ENCODE measurements at places on chromosomes 12 and 14.
A peak's percentile ranks its signal among the peaks of the same experiment; 100 is the strongest.

DNA sequence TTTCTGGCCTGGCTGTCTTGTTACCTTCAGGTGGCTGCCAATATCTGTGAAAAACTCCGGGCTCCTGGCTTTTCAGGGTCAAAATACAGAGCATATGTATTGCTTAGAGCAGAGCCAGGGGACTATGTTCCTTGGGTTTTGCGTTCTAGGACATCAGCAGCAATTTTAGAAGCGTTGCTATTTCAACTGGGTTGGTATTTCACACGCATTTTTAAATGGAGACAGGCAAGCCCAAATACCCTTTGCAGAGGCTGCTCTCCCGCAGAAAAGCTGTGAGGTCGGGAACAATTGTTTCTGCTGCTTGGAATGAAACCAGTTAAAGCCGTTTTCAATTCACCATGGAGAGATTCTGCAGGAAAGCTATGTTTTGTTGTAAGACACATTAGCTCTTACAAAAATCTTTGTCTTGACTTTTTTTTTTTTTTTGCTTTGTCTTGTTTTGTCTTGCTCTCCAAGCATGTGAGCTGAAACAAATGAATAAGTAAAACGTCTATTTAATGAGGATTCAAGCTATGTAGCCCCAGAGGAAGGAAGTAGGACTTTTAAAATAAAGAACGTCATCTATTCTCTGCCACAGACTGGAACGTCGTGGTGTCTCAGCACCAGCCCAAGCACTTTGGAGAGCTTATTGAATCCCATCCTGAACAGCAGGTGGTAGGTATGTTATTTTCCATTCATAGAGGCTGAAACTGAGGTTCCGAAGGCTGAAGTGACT is 181.0 kb upstream of the TBX3 start:
- DNase-seq = no peak

GRCh38 chr12:52023182-52023975 is 16.6 kb downstream of the TAMALIN start:
- peak; percentile 86 for DNase-seq

DNA sequence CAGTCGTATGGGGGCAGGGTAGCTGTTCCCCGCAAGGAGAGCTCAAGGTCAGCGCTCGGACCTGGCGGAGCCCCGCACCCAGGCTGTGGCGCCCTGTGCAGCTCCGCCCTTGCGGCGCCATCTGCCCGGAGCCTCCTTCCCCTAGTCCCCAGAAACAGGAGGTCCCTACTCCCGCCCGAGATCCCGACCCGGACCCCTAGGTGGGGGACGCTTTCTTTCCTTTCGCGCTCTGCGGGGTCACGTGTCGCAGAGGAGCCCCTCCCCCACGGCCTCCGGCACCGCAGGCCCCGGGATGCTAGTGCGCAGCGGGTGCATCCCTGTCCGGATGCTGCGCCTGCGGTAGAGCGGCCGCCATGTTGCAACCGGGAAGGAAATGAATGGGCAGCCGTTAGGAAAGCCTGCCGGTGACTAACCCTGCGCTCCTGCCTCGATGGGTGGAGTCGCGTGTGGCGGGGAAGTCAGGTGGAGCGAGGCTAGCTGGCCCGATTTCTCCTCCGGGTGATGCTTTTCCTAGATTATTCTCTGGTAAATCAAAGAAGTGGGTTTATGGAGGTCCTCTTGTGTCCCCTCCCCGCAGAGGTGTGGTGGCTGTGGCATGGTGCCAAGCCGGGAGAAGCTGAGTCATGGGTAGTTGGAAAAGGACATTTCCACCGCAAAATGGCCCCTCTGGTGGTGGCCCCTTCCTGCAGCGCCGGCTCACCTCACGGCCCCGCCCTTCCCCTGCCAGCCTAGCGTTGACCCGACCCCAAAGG is 804 bp downstream of the GAPDH start:
- peak; percentile 65 for DNase-seq

DNA sequence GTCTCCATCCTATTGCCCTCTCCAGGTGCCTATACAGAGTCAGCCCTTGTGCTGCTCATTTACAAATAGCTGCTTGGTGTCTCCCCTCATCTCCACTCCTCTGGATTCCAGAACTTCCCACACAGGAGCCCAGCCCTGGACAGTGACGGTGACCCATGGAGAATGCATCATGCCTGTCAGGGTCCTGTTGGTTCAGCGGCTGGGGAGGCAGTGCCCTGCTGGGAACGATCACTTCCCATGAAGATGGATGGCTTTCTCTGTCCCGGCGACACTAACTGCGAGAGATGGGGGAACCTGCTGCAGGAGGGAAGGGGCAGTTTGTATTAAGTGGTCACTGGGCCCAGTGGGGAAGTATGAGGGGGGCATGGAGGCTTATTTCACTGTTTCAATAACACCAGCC is 395.0 kb upstream of the TBX3 start:
- DNase-seq = no peak

GRCh38 chr14:92549859-92550230 is 36.3 kb downstream of the RIN3 start:
- DNase-seq = no peak

GRCh38 chr12:29346769-29347421 is 34.1 kb downstream of the ERGIC2 start:
- DNase-seq = no peak

DNA sequence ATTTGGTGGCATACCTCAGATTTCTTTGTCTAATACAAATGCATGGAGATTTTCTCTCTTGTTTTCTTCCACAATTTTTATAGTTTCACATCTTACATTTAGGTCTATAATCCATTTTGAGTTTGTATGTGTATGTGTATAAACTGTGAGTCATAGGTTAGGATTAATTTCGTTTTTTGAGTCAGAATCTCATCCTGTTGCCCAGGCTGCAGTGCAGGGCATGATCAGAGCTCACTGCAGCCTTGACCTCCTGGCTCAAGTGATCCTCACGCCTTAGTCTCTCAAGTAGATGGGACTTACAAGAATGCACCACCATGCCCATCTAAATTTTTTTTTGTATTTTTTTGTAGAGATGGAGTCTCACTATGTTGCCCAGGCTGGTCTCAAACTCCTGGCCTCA is 71.6 kb downstream of the OTOGL start:
- no peak for DNase-seq

DNA sequence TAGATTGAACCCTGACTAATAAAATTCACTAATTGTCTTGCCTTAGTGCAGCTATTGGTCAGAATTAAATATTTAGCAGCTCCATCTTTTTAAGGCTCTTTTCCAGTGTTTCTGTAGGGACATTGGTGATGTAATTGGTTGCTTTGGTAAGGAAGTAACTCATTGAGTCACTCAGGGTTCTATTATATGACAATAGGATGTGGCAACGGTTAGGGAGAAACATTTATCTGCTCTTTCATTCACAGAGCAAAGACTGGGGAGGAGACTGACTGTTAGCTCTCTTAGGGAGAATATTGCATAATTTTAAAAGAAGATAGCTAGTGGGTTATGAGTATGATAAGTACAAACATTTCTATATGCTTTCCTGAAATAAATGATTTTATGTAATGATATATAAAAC is 616.5 kb downstream of the TRHDE start:
- no peak for DNase-seq

- DNase-seq = no peak
Measured at GRCh38 chr14:81686512-81686911, 152.9 kb upstream of the SEL1L start.

- no peak for DNase-seq
Measured at GRCh38 chr12:3229577-3229976, 152.4 kb downstream of the TSPAN9 start.

DNA sequence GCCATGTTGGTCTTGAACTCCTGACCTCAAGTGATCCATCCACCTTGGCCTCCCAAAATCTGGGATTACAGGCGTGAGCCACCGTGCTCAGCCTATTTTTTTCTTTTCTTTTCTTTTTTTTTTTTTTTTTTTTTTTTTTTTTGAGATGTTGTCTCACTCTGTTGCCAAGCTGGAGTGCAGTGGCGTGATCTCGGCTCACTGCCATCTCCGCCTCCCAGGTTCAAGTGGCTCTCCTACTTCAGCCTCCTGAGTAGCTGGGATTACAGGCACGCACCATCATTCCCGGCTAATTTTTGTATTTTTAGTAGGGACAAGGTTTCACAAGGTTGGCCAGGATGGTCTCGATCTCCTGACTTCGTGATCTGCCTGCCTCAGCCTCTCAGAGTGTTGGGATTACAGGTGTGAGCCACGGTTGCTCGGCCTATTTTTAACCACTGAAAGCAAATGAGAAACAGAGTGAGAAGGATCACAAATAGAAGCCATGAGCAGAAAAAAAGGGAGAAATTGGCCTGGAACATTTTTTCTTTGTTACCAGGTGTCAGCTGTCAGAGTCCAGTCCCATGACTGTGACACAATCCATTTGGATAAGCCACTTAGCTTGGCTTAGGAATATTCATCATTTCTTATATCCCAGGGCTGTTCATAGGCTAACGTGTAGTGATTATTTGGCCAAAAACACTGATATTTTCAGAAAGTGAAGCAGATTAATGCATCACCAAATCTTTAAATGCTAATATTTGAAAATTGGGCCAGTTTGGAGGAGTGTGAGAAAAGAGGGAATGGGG is 7.9 kb upstream of the NFKBIA start:
- DNase-seq = no peak

- no peak for DNase-seq
Measured at GRCh38 chr12:29389295-29389919, 8.4 kb upstream of the ERGIC2 start.

GRCh38 chr14:67491741-67492507 is 3.4 kb upstream of the TMEM229B start:
- no peak for DNase-seq

Measured in stimulated activated CD8-positive, alpha-beta memory T cell treated with anti-CD3 and anti-CD28 coated beads, Interleukin-7, amount 100 ng/mL, for 24 hours (primary cell).